HFFc6 (cell line): ENCODE measurements at places on chromosomes 1 and 21.

- H3K27me3 ChIP-seq = no peaks in the 10 kb centered on the region; the same call in 1 of the 2 replicates
- H3K4me3 ChIP-seq = no peak overlapping the region
- H3K4me1 ChIP-seq = peaks cover 62% of the 10 kb centered on the region
- DNase-seq = no peak
Observed at GRCh38 chr1:161114556-161114955, 3.3 kb downstream of the PFDN2 start.

DNA sequence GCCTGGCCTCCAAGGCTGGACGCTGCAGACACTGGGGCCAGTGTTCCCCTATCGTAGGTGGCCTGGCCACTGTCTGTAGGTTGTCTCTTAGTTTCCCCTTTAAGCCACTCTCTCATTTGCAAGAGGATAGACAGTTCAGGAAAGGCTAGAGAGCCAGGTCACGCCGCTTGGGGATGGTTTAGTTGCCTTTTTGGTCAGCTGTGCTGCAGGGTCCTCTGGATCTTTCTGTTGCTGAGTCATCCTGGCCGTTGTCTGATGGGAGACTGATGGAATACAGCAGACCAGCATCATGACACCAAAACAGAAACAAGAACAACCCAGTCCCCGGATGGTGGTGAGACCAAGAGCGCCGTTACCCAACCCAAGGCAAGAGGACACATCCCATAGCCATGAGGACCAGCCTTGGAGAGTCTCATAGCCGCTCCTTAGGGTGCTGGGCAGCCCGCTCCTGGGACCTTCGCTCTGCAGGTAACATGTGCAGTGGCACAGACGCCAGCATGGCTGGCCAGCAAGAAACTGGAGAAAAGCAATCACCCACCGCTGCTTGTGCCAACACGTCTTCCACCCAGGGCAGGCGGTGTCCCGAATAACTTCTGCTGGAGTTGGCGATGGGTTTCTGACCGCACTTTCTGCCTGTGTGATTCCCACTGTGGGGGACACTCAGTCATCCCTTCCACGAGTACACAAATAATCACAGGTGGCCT, 79.1 kb upstream of the COL6A1 start:
- no peak for DNase-seq
- no peak overlapping the region for H3K4me3 ChIP-seq
- no peak overlapping the region for H3K27ac ChIP-seq
- H3K27me3 ChIP-seq = peaks cover 38% of the 10 kb centered on the region

GRCh38 chr1:184022668-184023067, 14.9 kb downstream of the COLGALT2 start:
- H3K27ac ChIP-seq = no peak overlapping the region
- peaks cover 45% of the 10 kb centered on the region for H3K4me1 ChIP-seq
- no peaks in the 10 kb centered on the region for H3K36me3 ChIP-seq
- no peaks in the 10 kb centered on the region for H3K27me3 ChIP-seq
- no peak for DNase-seq

GRCh38 chr1:186700722-186701121, 20.5 kb upstream of the PTGS2 start:
- H3K4me3 ChIP-seq = no peak overlapping the region
- no peaks in the 10 kb centered on the region for H3K27me3 ChIP-seq
- H3K27ac ChIP-seq = no peak overlapping the region
- peaks cover 9% of the 10 kb centered on the region for H3K4me1 ChIP-seq
- no peak for DNase-seq

DNA sequence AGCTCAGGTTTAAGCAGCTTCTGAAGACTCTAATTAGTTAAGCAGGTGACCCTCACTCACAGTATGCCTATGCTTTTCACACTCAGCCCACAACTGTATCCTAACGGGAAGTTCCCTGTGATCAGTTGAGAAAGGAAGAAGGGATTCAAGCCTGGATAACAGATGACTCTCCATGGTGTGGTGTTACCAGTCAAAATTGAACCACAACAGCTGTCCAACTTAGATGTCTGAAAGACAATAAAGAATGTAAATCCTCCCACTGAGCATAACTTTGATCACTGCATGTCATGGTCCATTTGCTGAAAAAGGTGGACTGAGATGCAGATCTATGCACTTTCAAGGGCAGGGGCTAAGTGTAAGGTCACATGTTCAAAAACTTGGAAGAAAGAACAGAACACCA, 32.3 kb upstream of the DIPK1A start:
- DNase-seq = no peak
- H3K4me1 ChIP-seq = peaks cover 21% of the 10 kb centered on the region
- peaks cover 7% of the 10 kb centered on the region for H3K27me3 ChIP-seq
- no peak overlapping the region for H3K27ac ChIP-seq
- H3K36me3 ChIP-seq = no peaks in the 10 kb centered on the region

DNA sequence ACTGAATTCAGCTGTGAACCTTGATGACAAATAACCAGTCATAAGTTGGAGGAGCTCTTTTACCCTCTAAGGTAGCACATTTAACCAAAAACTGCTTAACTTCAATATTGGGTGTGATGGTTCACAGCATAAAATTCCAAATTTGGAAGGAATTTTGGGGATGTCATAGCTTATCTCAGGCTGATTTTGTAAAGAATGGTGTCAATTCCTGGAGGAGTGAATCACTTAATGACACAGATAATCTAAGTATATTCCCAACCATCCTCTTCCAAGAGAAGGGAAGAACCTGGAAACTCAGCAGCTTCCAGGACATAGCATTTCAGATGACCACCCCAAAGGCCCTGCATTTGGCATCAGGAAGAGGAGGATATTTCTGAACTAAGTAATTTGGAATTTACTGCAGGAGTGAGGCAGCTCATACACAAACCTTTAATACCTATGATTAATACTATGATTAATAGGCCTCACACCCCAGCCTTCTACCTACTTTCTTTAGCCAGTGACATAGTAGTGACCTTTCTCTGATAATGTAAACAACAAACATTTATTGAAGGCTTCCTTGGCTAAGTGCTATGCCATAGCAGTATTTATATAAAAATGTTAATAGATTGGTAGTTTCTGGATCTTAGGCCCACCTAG, 14.5 kb downstream of the GLUL start:
- peak; percentile 14 for DNase-seq
- peaks cover 5% of the 10 kb centered on the region; the same call in 1 of the 2 replicates for H3K27me3 ChIP-seq
- no peak overlapping the region for H3K4me3 ChIP-seq
- peaks cover 15% of the 10 kb centered on the region for H3K4me1 ChIP-seq

- H3K27me3 ChIP-seq = no peaks in the 10 kb centered on the region
- no peak for DNase-seq
- no peak overlapping the region for H3K4me3 ChIP-seq
Observed at GRCh38 chr1:68955424-68955823, 458.5 kb upstream of the DEPDC1 start.

DNA sequence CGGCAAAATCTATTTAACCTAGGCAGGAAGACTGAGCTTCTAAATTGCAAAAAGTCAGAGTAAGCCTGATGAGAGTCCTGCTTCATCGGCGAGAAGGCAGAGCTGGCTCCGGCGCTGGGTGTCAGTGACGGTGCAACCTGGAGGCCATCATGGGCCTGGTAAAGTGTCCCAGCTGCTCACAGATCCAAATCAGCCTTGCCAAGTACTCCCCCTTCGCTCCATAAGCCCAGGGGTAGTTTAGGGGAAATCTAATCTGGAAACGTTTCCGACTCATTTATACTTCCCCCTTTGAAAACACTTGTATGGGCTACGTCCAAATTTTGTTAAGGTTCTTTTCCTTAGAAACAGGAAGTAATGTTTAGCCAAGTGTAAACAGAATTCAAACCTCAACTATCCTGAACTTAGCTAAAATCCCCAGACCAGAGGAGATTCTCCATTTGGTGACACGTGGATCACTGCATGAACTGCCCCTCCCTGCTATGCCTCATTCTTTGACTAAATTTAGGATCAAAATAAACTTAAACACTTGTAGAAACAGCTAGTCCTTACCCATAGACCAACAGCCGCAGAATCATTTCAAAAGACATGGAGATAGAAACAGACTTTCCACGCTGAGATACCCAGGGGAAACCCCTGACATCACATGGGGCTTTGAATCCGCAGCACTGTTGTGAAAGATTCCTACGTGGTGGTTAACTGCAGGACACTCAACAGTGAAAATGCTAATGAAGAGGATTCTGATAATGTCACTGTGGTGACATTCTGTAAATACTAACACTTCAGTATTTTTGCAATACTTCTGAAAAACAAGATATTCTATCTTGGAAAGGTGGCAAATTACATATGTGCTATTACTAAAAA, 172.7 kb downstream of the TGFBR3 start:
- H3K36me3 ChIP-seq = peaks cover 20% of the 10 kb centered on the region; the same call in 1 of the 2 replicates
- H3K4me1 ChIP-seq = peaks cover 18% of the 10 kb centered on the region
- peaks cover 1% of the 10 kb centered on the region for H3K27me3 ChIP-seq
- peak overlapping the region; percentile 22 for H3K4me3 ChIP-seq

- H3K27me3 ChIP-seq = peaks cover 3% of the 10 kb centered on the region
- H3K36me3 ChIP-seq = no peaks in the 10 kb centered on the region
- no peak overlapping the region for H3K4me3 ChIP-seq
- H3K27ac ChIP-seq = no peak overlapping the region
- DNase-seq = no peak
Observed at GRCh38 chr1:186987065-186987464, 158.3 kb downstream of the PLA2G4A start.

DNA sequence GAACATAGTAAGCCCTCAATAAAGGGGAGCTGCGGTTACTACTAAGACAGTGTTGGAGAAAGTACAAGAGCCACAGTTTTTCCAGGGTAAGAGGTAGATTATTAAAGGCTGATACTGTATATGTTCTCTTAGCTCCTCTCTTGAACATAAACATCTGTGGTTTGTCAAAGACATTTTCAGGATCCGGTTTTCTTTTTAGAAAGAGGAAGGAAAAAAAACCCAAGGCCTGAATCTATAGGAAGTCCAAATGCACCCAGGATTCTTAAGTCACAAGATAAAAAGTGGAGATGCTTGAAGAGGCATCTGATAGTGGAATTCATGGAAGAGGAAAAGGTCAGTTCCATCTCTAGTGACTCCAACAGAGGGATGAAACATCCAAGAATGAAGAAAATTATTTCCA, 24.6 kb upstream of the SLC45A3 start:
- no peak overlapping the region for H3K27ac ChIP-seq
- H3K4me1 ChIP-seq = peaks cover 11% of the 10 kb centered on the region
- no peak for DNase-seq
- peaks cover 21% of the 10 kb centered on the region for H3K36me3 ChIP-seq

GRCh38 chr1:42176902-42177519, 12.5 kb upstream of the GUCA2A start:
- H3K27ac ChIP-seq = peak overlapping the region; percentile 1; the same call in 1 of the 2 replicates
- no peak overlapping the region for H3K4me3 ChIP-seq

DNA sequence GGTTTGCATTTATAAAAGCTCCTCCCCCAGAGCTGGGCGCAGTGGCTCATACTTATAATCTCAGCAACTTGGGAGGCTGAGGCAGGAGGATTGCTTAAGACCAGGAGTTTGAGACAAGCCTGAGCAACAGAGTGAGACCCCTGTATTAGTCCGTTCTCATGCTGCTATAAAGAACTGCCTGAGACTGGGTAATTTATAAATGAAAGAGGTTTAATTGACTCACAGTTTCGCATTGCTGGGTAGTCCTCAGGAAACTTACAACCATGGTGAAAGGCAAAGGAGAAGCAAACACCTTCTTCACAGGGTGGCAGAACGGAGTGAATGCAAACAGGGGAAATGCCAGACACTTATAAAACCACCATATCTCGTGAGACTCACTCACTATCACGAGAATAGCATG, 52.5 kb downstream of the ZNF684 start:
- peaks cover 20% of the 10 kb centered on the region for H3K4me1 ChIP-seq
- no peaks in the 10 kb centered on the region for H3K36me3 ChIP-seq
- H3K4me3 ChIP-seq = no peak overlapping the region
- peaks cover 26% of the 10 kb centered on the region for H3K27me3 ChIP-seq
- H3K27ac ChIP-seq = no peak overlapping the region

GRCh38 chr1:197181982-197182381, 35.5 kb upstream of the ASPM start:
- no peaks in the 10 kb centered on the region; the same call in 1 of the 2 replicates for H3K27me3 ChIP-seq
- H3K27ac ChIP-seq = no peak overlapping the region
- peaks cover 22% of the 10 kb centered on the region for H3K36me3 ChIP-seq
- peaks cover 41% of the 10 kb centered on the region for H3K4me1 ChIP-seq

GRCh38 chr1:213014642-213015041, 1.0 kb downstream of the ANGEL2 start:
- peak overlapping the region; percentile 100 for H3K4me3 ChIP-seq
- no peak for DNase-seq
- no peaks in the 10 kb centered on the region for H3K36me3 ChIP-seq
- H3K27me3 ChIP-seq = 0 out of 2 replicates have a peak, but pooled peaks cover under 1% of the 10 kb centered on the region
- H3K27ac ChIP-seq = peak overlapping the region; percentile 99

- H3K27ac ChIP-seq = no peak overlapping the region
- no peaks in the 10 kb centered on the region for H3K36me3 ChIP-seq
- peaks cover 16% of the 10 kb centered on the region for H3K4me1 ChIP-seq
- H3K27me3 ChIP-seq = peaks cover 25% of the 10 kb centered on the region
- H3K4me3 ChIP-seq = no peak overlapping the region
Observed at GRCh38 chr1:53396573-53397268, 62.5 kb upstream of the DMRTB1 start.

DNA sequence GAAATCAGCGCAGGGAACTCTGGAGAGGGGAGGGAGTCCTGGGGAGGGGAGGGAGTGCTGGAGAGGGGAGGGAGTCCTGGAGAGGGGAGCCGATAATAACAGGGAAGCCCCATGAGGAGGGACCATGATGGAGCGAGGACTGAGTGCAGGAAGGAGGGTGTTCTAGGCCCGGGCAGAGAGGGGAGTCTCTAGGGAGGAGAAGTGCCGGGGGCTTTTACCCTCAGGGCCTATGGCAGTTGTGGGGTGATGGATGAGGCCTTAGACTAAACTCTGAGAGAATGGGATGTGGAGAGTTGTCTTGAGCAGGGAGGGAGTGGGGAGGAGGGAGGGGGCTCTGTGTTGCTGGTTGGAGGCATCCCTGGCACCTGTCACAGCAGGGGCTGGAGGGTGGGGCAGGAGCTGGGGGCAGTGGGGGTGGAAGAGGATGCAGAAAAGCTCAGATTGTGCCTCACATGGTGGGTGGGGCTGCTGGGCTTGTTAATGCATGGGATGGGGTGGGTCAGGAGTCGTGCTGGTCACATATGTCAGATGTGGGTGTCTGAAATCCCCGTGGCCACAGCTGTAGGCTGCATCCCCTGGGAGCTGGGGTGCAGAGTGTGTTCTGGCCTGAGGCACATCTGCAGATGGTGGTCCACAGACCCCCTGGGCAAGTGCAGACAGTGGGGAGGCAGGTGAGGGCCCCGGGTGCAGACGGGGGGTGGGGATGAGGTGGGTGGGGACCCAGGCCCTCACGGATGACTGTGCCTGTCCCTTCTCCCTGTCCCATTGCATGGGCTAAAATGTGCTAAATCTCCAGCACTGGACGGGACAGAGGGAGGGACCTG, 88.4 kb upstream of the COL6A1 start:
- no peak overlapping the region for H3K4me3 ChIP-seq
- no peak overlapping the region for H3K27ac ChIP-seq
- no peak for DNase-seq

DNA sequence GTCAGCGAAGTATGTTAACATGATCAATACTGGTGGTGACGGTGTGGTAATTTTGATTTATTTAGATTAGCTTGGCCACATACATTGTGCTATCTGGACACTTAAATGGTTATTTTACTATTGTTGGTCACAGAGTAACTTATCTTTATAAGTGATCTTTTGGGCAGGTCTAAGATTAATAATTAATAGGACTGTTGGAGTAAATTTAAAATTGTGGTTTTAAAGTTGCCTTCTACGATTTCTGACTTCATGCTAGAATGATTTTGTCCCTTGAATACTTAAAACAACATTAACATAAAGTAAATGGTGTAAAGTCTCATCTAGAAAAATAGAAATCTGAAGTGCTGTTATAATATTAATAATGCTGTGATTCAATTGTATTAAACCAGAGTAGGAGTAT, 14.7 kb downstream of the SRRM1 start:
- H3K36me3 ChIP-seq = peaks cover 54% of the 10 kb centered on the region
- DNase-seq = no peak
- H3K4me1 ChIP-seq = peaks cover 35% of the 10 kb centered on the region
- no peaks in the 10 kb centered on the region; the same call in 1 of the 2 replicates for H3K27me3 ChIP-seq
- H3K27ac ChIP-seq = peak overlapping the region; percentile 27; the same call in 1 of the 2 replicates
- no peak overlapping the region for H3K4me3 ChIP-seq
